ENCODE measurements at places on chromosomes 2 and 18.

- DNase-seq = no peak
These were observed 52.1 kb upstream of the ITGA6 start for GRCh38 chr2:172375251-172375650.

DNA sequence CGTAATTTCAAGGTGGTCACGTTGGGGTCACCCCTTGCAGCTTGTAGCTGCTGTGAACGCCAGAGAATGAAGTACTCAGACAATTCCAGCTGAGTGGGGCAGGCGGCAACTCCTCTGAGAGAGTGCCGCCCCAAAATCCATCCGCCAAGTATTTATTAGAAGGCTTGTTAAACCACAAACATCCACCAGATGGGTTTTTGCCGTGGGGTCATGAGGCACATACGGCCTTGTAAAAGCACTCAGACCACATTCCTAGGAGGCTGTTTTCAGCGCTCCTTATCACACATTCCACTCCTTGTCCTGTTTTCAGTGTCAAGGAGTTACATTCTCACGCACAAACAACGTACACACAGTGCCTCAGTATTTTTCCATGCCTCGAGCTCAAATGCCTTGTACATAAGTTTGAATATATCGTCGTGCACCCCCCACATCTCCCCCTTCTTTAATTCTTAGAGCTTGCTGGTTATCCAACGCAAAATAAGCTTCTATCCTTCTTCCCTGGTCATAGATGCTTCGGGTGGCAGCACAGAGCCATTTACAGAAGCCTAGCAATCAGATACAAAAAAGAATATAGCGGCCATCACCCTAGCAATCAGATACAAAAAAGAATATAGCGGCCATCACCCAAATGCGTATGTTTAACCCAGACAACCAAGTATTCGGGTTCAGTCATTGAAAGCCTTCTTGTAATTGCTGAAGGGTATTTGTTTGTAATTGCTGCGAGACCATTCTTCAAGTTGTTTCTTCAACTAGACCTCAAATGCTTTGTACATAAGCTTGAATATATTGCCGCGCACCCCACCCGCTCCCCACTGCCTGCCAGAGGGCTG, 7.3 kb downstream of the ALPP start:
- no peak for DNase-seq

- DNase-seq = no peak
These were observed 71.4 kb upstream of the TANK start for GRCh38 chr2:161088658-161089350.

DNA sequence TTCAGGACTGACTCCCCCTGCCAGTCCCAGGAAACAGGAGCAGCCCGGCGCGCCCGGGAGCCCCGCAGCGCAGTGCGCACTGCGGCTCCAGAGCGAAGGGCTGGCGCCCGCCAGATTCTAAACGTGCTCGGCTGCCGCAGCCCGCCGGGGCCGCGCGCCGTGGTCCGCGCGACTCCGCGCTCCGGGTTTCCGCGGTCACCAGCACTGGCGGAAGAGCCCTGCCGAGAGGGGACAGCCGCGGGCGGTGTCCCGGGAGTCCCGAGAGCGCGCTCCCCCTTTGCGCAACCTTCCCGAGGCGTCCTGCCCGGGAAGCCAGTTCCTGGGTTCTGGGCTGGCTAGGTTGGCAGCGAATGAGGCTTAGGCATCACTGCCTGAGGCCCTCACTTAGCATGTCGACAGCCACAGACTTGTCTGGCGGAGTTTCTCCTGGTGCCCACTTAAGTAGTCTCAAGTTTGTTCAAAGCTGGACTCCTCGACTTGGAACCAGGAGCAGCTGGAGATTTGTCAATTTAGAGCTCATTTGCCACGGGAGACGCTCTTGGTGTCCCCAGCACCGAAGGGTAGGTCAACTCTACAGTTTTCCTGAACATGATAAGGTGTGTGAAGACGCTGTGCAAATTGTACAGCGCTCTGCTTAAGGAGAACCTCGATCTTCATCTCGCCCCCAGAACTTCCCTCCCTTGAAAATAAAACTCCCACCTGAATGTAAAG, 1.5 kb upstream of the VSNL1 start:
- DNase-seq = no peak

- no peak for DNase-seq
These were observed 44.4 kb upstream of the MBP start for GRCh38 chr18:77177009-77177408.

DNA sequence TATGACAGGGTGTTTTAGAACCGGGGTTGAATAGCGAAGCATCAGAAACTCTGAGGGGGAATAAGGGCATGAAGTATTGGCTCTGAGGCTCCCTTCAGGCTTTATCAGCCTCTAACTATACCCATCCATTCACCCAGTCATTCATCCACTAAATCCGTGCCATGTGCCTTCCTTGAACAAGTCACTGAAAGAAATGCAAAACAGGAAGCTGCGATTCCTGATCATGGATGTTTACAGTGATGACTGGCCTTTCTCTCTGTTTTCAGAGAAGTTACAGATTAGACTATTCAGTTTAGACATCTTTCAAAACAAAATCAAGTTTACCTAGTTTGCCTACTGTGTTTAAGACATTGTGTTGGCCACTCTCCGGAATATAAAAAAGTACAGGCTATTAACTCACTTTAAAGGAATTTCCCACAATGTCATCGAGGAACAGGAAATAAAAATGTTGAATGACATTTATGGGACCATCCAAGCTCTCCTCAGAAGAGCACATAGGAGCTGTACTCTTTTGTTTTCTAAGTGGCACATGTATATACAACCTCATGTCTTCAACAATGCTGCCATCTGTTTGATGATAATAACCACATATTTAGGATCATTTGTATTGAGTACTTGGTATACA, 43.8 kb upstream of the SLC14A1 start:
- DNase-seq = no peak

DNA sequence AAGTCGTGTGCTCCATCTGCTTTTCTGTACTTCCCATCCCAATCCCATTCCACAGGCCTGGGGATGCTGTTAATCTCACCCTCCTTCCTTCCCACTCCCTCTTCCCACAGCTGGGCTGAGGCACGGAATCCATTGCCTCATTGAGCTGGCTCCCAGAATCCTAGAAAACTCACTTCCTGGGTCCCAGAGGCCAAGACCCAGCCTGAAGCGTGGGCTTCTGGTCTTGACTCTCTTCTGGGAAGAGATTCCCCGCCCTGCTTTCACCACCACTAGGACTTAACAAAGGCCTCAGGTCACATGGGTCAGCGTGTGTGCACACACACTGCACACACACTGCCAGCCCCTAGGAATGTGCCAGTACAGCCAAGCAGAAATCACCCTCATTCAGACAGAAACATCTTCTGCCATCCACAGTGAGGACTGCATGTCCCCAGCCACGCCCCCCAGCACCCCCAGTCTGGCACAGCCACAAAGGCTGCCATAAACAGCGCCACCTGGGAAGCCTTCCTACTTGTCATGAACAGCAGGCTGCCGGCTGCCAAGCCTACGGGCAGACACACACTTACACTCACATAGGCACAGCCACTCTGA, 165.8 kb downstream of the TNS1 start:
- no peak for DNase-seq

- no peak for DNase-seq
These were observed 123.6 kb downstream of the LPIN1 start for GRCh38 chr2:11870064-11870463.

DNA sequence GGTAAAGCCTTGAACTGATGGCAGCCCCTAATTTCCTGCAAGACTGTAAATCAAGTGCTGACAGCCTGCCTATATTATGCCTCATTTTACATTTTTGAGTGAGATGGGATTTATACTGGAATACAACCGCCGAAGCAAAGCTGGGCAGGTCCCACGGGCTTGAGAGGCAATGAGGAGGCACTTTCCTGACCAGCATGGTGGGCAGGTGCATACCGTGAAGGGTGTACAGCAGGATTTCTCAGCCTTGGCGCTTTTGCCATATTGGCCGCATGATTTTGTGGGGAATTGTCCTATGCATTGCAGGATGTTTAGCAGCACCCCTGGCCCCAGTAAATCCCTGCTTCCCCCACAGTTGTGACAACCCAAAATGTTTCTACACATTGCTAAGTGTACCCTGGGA, 22.8 kb downstream of the CEP68 start:
- DNase-seq = no peak

GRCh38 chr2:189641590-189641989, 19.7 kb upstream of the ASNSD1 start:
- peak; percentile 50 for DNase-seq
